ENCODE measurements at places on chromosomes 6 and 20.

DNA sequence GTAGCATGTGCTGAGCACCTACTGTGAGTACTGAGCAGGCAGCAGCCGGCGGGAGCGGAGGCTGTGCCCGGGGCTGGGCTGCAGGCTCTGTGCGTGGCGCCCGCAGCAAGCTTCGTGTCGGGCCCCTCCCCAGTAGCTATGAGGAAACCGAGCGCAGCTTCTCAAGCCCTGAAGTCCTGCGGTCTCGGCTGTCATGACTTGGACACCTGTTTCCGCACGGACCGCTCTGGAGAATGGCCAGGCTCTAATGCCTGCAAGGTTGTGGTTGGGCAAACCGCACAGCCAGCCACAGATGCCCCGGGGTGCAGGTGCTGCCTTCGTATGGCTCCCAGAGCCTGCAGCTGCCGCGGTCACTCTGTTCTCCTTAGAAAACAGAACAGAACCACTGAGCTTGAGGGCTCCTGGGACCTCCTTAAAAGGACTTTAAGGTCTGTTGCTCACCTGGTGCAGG is 33.7 kb downstream of the PYGB start:
- no peak for DNase-seq

- DNase-seq: no peak
Observed at GRCh38 chr6:19535351-19535750, 301.8 kb upstream of the ID4 start.

GRCh38 chr6:52393780-52394179 is 26.4 kb upstream of the EFHC1 start:
- no peak for DNase-seq

- no peak for DNase-seq
Observed at GRCh38 chr6:38143191-38144150, 323.9 kb downstream of the ZFAND3 start.

GRCh38 chr20:62699741-62700140 is 8.9 kb upstream of the NTSR1 start:
- DNase-seq: no peak

GRCh38 chr20:34988191-34988540 is 32.5 kb downstream of the MYH7B start:
- DNase-seq: no peak
